ENCODE measurements at places on chromosomes 7 and 10.

GRCh38 chr10:104139221-104139620, 17.2 kb downstream of the SFR1 start:
- DNase-seq: no peak

DNA sequence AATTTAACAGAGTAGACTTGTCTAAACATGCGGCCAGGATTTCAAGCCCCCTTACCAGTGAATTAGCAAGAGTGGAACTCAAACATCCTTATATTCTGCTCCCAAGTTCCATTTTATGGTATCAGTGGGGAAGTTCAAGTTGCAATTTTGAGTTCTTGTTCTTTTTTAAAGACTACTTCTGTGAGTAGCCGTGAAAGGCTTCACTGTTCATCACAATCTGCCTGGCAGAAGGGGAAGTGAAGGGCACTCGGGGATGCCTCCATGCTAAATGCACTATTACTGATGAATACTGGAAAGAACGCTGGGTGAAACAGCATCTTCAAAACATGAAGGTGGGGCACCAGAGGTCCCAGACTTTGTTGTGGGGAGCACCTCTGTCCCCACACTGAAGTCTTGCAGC, 22.4 kb upstream of the FGL2 start:
- DNase-seq: no peak

GRCh38 chr7:29194206-29194593, 375 bp upstream of the CHN2 start:
- DNase-seq: no peak

DNA sequence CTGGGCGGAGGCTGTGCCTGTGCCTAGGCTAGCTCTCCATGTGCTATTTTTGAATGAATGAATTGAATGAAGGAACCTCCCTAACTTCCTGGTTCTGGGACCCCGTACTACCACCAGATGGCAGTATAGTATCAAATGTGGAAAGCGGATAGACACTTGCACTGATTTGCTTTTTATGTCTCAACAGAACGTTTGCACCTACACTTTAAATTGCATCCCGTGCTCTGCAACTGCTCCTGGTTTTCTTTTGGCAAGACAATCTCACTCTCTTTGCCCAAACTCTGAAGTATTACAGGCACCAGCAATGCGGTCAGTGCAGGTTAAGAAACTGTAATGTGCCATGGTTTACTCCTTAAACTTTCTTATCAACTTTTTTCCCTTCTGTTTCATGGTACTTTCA, 6.5 kb downstream of the FZD8 start:
- no peak for DNase-seq

GRCh38 chr7:111198255-111198654, 107.3 kb downstream of the LRRN3 start:
- peak; percentile 99 for DNase-seq

GRCh38 chr7:1846331-1847065, 176.4 kb downstream of the ELFN1 start:
- no peak for DNase-seq

DNA sequence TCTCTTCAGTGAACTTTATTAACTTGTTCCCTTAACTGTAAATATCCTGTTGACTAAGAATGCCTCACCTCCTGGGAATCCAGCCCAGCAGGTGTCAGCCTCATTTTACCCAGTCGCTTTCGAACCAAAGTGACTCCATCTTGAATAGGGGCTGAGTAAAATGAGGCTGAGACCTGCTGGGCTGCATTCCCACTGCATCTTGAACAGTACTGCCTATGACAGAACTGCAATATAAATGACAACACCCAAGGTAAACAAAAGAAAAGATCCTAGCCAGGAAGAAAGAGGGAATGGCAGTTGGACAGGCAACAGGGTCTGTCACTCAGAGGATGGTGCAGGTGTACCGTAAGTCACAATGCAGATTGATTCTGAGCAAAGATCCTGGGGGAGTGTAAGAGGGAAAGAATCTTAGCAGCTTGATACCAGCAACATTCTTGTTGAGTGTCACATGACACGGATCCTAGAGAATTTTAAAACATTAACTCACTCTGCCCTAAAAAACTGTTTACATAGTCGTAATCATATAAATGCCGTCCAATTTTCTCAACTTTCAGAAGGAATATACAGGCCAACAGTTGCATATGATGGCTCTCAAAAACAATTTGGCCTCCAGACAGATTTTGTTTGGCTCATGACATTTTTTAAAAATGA, 4.4 kb upstream of the FAM107B start:
- DNase-seq: peak; percentile 3

GRCh38 chr10:100729862-100730724, 15.3 kb upstream of the PAX2 start:
- no peak for DNase-seq

GRCh38 chr10:122706467-122706866, 6.8 kb upstream of the C10orf120 start:
- DNase-seq: no peak

DNA sequence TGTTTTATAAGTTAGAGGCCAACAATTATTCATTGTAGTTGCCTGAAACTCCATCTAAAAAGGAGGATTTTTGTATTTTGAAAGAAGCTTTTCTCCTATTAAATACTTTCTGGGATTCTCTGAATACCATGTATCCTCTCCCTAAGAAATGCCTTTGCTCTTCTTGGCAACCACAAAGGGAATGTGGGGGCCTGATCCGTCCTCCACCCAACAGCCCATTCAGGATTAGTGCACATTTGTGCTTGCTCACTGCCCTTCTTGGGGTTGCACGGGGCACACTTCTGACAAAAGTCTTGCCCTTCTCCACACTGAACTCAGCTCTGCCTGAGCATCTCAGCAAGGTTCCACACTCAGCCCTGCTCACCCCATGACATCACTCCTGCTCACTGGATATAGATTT, 194.2 kb downstream of the SLC25A13 start:
- no peak for DNase-seq

- DNase-seq: no peak
Observed at GRCh38 chr7:132942701-132943100, 139.2 kb downstream of the CHCHD3 start.

GRCh38 chr7:5679048-5679812, 102.2 kb downstream of the RNF216 start:
- DNase-seq: no peak

GRCh38 chr10:64369885-64370773, 848.9 kb downstream of the REEP3 start:
- no peak for DNase-seq

DNA sequence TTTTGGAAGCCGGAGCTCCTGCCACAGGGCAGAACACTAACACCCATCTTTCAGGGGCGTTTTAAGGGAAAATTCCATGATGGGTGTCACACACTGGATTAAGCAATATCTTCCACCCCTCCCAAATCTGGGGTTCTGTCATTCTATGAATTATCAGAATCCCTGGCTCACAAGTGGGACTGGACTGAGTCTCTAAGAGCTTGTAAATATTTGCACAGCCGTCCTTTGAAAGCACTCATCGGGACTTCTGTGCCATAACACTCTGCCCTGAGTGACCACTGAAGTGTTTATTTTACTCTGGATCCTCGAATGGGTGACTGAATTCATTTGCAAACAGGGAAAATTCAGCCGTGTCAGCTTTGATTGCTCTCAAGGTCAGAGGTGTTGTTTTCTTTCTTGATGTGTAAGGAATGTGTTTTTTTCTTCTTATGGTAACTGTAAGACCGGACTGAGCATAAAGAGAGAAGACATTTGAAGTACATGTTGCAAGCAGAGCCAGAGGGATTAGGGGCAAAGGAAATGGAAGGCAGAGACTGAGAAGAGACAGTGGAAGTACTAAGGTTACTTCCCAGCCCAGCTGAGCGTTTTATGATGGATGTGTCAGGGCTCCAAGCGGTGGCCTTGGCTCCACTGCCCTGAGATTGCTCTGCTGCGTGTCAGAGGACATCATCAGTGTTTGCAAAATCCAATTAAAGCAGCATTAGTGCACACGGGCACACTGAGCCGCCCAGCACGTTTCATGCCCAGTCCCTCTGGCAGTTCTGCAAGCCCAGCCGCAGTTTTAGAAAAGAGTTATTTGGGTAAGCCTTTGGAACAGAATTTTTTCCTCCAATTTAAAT, 17.7 kb upstream of the GTPBP4 start:
- no peak for DNase-seq

DNA sequence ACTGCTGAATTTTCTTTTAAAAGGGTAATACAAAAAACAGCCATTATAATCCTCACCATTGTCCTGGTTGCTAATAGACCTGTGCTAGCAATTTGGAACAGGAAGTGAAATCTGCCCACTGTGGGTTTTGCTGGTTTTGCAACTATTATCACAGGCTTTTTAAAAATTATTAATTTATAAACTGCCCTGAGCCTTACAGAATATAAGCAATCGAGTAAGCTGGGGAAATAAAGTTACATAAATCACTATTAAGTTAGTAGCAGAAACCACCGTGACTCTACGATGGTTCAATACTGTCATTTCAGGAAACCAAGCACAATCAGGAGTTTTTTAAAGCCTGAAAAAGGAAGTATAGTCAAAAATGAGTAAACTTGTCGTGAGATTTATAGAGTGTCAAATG, 62.3 kb downstream of the TMEM26 start:
- no peak for DNase-seq

GRCh38 chr10:43839973-43840372, 191.3 kb upstream of the ZNF32 start:
- DNase-seq: no peak

DNA sequence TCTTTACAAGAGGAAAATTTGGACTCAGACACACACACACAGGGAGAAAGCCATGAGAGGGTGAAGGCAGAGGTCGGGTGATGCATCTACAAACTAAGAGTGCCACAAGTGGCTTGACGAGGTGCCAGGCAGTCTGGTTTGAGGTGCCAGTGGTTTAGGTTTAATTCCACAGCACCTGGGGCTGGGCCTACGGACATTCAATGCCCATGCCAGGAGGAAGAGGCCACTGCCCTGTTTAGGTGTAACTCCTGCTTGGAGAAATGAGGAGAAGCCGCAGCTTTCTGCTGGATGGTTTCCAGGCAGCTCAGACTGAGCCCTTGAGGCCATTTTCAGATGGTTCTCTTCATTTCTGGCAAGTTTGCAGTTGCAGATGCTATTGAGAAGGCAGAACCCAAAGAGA, 83.6 kb downstream of the HTR5A start:
- DNase-seq: no peak

GRCh38 chr7:35755711-35756110, 45.1 kb upstream of the SEPTIN7 start:
- no peak for DNase-seq

DNA sequence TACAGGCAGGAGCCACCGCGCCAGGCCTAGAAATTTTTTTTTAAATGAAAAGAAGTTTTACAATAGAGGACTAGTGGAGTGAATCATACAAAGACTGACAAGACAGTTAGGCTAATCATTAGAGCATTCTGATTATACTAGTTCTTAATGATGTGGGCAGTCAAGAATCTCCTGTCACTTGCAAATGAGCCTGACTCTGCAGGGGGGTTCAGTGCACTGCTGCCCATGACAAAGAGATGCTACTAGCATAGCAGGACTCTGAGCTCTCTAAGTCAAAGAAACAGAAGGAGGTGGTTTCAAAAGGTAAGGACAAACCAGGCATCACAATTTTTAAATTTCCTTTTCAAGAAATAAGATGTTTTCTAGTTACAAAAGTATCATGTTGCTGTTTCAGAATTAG, 59.0 kb downstream of the CCDC6 start:
- no peak for DNase-seq

DNA sequence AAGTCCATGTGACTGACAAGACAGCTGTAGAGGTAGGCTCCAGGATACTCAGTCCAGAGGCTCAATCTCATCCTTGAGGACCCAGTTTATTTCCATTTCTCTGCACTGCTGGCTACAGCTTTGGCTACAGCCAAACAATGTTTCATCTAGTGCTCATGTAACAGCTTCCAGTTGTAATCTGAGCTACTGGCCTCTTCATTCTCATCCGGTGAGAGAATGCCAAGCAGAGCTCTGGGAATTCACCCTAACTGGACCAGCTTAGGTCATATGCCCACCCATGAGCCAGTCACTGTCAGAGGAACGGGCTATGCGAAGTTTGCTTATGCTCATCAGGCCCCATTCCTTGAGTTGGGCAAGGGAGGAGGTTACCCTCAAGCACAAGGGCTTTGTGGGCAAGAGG, 192.9 kb downstream of the EVX1 start:
- DNase-seq: no peak

DNA sequence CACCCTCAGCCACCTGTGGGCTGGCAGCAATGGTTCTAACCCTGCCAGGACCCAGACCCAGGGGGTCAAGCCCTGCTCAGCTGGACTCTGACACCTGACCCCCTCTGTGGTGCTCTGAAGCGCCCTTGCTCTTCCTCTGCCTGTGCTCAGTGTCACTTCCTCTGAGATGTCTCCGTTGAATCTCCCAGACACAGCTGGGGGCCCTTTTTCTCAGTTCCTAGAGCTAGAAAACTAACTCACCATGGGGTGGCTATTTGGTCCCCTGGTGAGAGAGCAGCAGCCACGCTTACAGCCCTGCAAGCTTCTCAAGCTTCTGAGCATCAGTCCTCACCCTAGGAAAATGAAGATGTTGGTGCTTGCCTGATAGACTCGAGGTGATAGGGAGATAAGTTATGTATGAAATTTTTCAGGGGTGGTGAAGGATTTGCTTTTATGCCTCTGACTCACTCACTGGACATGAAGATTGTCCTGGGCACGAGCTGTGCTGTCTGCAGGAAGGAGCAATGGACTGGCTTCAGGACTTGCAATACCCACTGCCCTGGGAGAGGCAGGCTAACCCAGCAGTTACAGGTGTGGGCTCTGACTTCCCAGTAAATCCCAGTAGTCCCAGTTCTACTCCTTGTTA, 29.6 kb downstream of the COL13A1 start:
- no peak for DNase-seq

- DNase-seq: no peak
Observed at GRCh38 chr7:135678612-135679575, 16.6 kb downstream of the STMP1 start.

GRCh38 chr7:142868188-142868985, 13.5 kb downstream of the EPHB6 start:
- DNase-seq: no peak

- no peak for DNase-seq
Observed at GRCh38 chr7:100130608-100131453, 4.1 kb downstream of the MBLAC1 start.

GRCh38 chr7:156764766-156765165, 124.2 kb downstream of the RNF32 start:
- no peak for DNase-seq

- no peak for DNase-seq
Observed at GRCh38 chr7:18610331-18610948, 114.9 kb downstream of the HDAC9 start.

DNA sequence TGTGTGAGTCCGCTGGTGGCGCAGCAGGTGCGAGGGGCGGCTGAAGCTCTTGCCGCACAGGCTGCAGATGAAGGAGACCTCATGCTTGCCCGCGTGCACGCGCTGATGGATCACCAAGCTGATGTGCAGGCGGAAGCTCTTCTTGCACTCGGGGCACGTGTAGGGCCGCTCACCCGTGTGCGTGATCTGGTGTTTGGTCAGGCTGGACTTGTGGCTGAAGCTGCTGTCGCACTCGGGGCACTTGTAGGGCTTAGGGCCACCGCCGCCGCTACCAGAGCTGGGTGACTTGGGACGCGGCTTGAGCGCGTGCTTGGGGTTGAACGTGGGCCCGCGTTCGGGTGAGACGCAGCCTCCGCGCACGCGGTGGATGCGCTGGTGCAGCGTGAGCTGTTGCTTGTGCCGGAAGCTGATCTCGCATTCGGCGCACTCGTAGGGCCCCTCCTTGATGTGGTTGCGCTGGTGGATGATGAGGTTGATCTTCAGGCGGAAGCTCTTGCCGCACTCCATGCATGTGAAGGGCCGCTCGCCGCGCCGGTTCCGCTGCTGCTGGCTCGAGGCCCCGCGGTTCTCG, 28.7 kb downstream of the ZNF777 start:
- DNase-seq: no peak
